ENCODE measurements at places on chromosomes 7 and 10. TPM values are rescaled to one million over a fixed set of nuclear protein-coding genes. Genes with fewer than 3 reads are reported as not detected.

GRCh38 chr7:117384688-117385362 lies 42.5 kb downstream of the ASZ1 start:
- no peak for DNase-seq

DNA sequence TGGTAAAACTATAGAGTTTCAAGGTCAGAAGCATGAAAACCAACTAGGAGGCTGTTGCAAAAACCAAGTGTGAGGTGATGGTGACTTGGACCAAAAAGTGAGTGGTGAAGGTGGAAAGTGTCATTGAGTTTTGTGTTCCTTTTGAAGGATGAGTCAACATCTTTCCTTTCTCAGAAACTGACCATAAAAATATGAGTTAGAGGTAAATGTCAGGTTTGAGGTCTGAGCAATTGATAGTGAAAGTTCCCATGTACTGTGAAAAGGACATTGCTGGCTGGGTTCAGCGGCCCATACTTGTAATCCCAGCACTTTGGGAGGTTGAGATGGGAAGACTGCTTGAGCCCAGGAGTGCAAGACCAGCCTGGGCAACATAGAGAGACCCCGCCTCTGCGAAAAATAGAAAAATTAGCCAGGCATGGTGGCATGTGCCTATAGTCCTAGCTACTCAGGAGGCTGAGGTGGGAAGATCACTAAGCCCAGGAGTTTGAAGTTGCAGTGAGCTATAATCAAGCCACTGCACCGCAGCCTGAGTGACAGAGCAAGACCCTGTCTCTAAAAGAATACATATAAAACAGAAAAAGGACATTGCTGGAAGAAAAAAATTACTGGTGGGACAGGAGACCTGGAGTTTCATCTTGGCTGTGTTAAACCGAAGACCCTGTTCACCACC lies 89.3 kb upstream of the ARID5B start:
- DNase-seq: no peak

- DNase-seq: no peak
These were observed 18.4 kb upstream of the PDGFA start for GRCh38 chr7:537911-538634.

GRCh38 chr10:129079705-129080104 lies 387.3 kb upstream of the MGMT start:
- no peak for DNase-seq

DNA sequence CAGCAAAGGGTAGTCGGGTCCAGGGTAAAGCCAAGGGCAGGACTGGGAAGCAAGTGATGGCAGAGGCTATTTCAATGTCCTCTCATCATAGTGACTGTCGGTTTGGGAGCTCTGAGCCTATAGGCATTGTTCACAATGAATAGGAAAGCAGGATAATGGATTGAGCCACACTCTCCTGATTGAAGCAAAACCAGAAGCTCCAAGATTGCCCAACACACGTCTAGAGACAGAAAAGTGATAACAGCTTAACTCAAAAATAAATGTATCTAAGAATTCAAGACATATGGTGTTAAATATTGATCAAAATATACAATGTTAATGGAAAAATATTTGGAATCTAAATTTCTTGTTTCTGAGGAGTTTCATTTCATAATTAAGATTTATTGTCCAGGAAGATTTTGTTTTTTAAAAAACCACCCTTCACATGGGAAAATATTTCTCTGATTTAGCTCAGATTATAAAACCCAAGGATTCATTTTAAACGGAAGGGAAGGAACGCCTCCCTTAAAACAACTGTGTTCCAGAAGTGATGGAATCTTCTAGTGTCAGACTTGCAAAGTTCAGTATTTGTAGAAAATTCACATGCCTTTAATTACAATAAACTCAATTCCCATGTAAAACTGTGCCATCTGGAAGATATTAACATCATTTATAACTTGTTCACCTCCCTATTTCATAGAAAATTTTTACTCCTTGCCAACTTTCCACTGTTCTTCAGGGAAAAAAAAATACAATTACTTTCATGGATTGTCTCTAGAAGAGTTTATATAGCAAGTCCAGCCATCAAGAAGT lies 54.5 kb downstream of the NRP1 start:
- DNase-seq: no peak

INSYN2A gene
- total RNA-seq: 0.53 TPM

ANKRD2 gene
- total RNA-seq: not detected

Measured in glomerular endothelial cell (primary cell).